Ovary (tissue), 10 donors: ENCODE measurements at places on chromosomes 4 and X. TPM values are rescaled to one million over a fixed set of nuclear protein-coding genes. Genes with fewer than 3 reads are reported as not detected.

The GLUD2 gene
- 0.57 TPM for total RNA-seq

The TSPYL2 gene
- 119 TPM for total RNA-seq

The PDGFRA gene
- 245 TPM for total RNA-seq

The IGSF1 gene
- 2.4 TPM for total RNA-seq

The GAB3 gene
- 1.0 TPM for total RNA-seq

The IL21 gene
- total RNA-seq, result not detected

The HDX gene
- 4.0 TPM for total RNA-seq

The F11 gene
- not detected for total RNA-seq

The IL2 gene
- not detected for total RNA-seq

The PRR27 gene
- total RNA-seq, result not detected

The IDH3G gene
- 57.4 TPM for total RNA-seq

GRCh38 chr4:2291705-2292645, 30.1 kb upstream of the MXD4 start:
- no peaks in the 10 kb centered on the region for H3K4me1 ChIP-seq
- H3K4me3 ChIP-seq, result no peak overlapping the region
- DNase-seq, result peak; percentile 25
- H3K27me3 ChIP-seq, result no peaks in the 10 kb centered on the region
- no peaks in the 10 kb centered on the region for H3K36me3 ChIP-seq

DNA sequence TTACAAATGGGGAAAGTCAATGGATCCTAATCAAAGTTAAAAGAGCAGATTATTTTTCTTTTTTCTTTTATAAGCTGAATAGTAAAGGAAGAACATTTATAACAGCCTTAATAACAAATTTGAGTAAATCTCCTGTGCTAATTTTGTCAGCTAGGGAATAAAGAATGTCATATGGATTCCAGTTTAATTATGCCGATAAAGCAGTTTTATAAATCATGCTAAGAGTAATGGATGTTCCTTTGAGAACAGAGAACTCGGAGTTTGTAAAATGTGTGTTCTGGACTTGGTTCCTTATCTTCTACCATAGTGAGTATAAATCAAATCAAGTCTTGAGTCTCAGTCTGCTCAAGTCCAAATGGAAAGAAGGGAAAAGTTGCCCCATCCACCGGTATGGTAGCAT, 180.3 kb upstream of the FTHL17 start:
- H3K27me3 ChIP-seq, result no peaks in the 10 kb centered on the region
- H3K27ac ChIP-seq, result no peak overlapping the region
- no peaks in the 10 kb centered on the region for H3K36me3 ChIP-seq
- no peak overlapping the region for H3K4me3 ChIP-seq
- H3K4me1 ChIP-seq, result no peaks in the 10 kb centered on the region
- no peak for DNase-seq

- DNase-seq, result no peak
- no peak overlapping the region for H3K27ac ChIP-seq
- H3K36me3 ChIP-seq, result no peaks in the 10 kb centered on the region
- no peaks in the 10 kb centered on the region for H3K27me3 ChIP-seq
- H3K4me1 ChIP-seq, result no peaks in the 10 kb centered on the region
Measured at GRCh38 chrX:27796640-27797257, 11.0 kb upstream of the MAGEB10 start.

DNA sequence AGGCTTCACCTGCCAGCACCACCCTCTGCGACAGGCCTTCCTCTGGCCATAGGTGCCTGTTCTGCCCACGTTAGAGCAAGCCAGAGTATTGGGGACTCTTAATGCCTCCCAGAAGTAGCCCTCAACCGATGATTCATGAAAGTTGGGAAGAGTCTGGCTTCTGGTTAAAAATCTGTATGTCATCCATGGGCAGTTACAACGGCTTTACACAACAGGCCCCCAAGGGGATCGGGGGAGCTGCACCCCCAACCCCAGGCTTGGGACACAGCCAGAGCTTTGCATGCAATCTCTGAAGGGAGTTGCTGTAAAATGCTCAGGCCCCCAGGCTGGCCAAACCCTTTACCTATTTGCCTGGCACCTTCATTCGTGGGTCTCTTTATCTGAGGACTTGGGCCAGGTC, 5.4 kb upstream of the CYTL1 start:
- no peak for DNase-seq
- no peak overlapping the region for H3K27ac ChIP-seq
- H3K27me3 ChIP-seq, result no peaks in the 10 kb centered on the region
- no peak overlapping the region for H3K4me3 ChIP-seq
- H3K4me1 ChIP-seq, result no peaks in the 10 kb centered on the region

- H3K4me3 ChIP-seq, result no peak overlapping the region
- H3K27ac ChIP-seq, result no peak overlapping the region
- no peaks in the 10 kb centered on the region for H3K4me1 ChIP-seq
- no peaks in the 10 kb centered on the region for H3K36me3 ChIP-seq
- DNase-seq, result no peak
- H3K27me3 ChIP-seq, result no peaks in the 10 kb centered on the region
Measured at GRCh38 chr4:8171266-8171665, 12.7 kb upstream of the ABLIM2 start.

DNA sequence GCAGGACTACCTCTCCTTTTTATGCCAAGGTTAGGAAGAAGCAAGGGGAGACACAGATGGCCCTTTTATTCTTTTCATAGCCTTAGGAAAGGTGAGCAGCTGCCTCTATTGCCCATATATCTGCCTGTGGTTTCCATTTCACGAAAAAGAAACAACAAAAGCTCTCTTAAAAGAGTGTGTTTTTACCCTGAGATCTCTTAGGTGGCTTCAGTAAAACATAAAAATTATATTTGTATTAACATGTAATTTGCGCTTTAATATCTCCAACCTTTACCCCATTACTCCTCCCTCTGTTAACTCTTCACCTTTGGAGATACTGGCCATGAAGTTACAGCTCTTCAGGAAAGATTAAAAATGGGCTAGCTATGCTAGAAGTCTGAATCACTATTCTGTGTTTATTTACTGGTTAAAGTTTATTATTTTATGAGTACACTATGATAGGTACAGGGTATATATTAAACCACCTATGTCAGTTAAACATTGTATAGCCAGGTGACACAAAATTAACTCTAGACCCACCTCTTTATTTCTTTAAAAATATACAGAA, 15.0 kb upstream of the SULT1B1 start:
- DNase-seq, result no peak
- H3K27me3 ChIP-seq, result no peaks in the 10 kb centered on the region
- no peak overlapping the region for H3K4me3 ChIP-seq
- no peaks in the 10 kb centered on the region for H3K4me1 ChIP-seq
- H3K36me3 ChIP-seq, result no peaks in the 10 kb centered on the region
- no peak overlapping the region for H3K27ac ChIP-seq

GRCh38 chr4:108465886-108466500, 154.4 kb upstream of the RPL34 start:
- H3K36me3 ChIP-seq, result no peaks in the 10 kb centered on the region
- H3K4me1 ChIP-seq, result no peaks in the 10 kb centered on the region
- no peaks in the 10 kb centered on the region for H3K27me3 ChIP-seq
- H3K4me3 ChIP-seq, result no peak overlapping the region

DNA sequence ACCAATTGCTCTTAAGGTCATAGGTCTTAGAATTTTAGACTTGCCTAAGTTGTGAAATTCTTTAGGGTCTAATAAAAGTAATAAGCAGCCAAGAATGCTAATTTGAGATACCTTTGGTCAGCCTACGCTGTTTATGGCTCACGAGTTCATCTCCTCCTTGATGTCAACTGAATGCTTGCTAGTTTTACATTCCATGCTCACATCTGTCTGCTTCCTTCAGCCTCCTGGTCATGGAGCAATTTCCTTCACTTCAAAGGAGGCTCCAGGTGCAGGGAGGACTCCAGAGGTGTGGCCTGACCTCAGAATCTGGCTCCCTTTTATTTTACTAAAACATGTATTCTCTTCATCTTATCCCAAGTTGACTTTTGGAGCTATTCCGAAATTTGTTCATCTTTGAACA, 23.3 kb upstream of the LNX1 start:
- H3K4me1 ChIP-seq, result no peaks in the 10 kb centered on the region
- H3K27ac ChIP-seq, result no peak overlapping the region
- no peaks in the 10 kb centered on the region for H3K27me3 ChIP-seq
- DNase-seq, result no peak

- no peak overlapping the region for H3K4me3 ChIP-seq
- no peaks in the 10 kb centered on the region for H3K27me3 ChIP-seq
- no peak overlapping the region for H3K27ac ChIP-seq
- H3K4me1 ChIP-seq, result no peaks in the 10 kb centered on the region
- H3K36me3 ChIP-seq, result no peaks in the 10 kb centered on the region
Measured at GRCh38 chrX:130623518-130623917, 221.7 kb downstream of the RBMX2 start.

- H3K4me1 ChIP-seq, result peaks cover 2% of the 10 kb centered on the region
- H3K27ac ChIP-seq, result no peak overlapping the region
- DNase-seq, result no peak
Measured at GRCh38 chr4:4671774-4672349, 130.0 kb upstream of the STX18 start.

GRCh38 chrX:139647597-139647996, 60.4 kb downstream of the MCF2 start:
- H3K4me3 ChIP-seq, result no peak overlapping the region
- DNase-seq, result no peak
- H3K27me3 ChIP-seq, result no peaks in the 10 kb centered on the region
- no peak overlapping the region for H3K27ac ChIP-seq
